ENCODE measurements at places on chromosomes 12 and 14.

- no peak for DNase-seq
These were observed 152.1 kb downstream of the METTL25 start for GRCh38 chr12:82510386-82510785.

DNA sequence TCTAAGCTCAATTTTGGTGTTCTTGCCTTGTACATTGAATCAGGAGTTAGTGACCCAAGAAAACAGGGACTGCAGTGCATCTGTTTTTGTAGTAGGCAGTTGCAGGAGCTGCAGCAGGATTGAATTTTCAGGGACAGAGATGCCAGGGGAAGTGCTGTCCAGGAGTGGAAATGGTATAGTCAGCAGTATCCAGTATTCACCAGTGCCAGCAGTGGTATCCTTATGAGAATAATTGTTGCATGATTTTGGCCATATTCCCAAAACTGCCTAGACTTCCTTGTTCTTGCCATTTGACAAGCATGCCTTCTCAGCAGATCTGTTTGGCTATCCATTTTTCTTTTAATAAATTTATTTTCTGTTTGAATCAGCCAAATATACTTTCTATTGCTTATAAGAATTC, 18.6 kb upstream of the ABCD2 start:
- DNase-seq = no peak

DNA sequence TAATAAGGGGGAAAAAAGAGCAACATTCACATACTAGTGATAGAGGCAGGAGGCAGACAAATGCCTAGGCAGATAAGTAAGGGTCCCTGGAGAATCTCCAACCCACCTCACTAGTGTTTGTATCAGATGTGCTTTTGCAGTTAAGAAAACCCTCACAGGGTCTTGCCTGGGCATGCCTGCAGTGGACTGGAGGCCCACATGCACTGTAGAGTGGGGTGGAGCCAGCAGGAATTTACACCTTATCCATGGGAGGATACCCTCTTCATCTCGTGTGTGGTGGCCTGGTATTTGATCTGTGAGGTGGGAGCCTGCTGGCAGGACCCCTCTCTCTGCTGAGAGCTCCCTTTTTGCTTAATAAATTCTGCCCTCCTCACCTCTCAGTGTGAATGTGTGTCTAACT, 238.0 kb upstream of the SLC16A7 start:
- no peak for DNase-seq

GRCh38 chr14:96442355-96442754, 50.4 kb downstream of the AK7 start:
- no peak for DNase-seq

GRCh38 chr14:68111097-68111852, 291.7 kb downstream of the RAD51B start:
- no peak for DNase-seq

GRCh38 chr12:64105026-64105425, 117.1 kb downstream of the KICS2 start:
- DNase-seq = no peak

GRCh38 chr12:31590642-31591379, at the start of gene DENND5B:
TSS of gene DENND5B (minus strand) at chr12:31591136. CDS start at chr12:31590832, 304 bp downstream.
- no peak for DNase-seq

- no peak for DNase-seq
These were observed 8.3 kb downstream of the PXN start for GRCh38 chr12:120257041-120257821.

- no peak for DNase-seq
These were observed 32.8 kb downstream of the NOC4L start for GRCh38 chr12:132176920-132177551.

GRCh38 chr12:13230500-13230899, 34.0 kb downstream of the EMP1 start:
- DNase-seq = no peak

GRCh38 chr14:95125915-95126314, 31.4 kb downstream of the DICER1 start:
- no peak for DNase-seq

- no peak for DNase-seq
These were observed 70.8 kb downstream of the NCOR2 start for GRCh38 chr12:124496584-124496983.

DNA sequence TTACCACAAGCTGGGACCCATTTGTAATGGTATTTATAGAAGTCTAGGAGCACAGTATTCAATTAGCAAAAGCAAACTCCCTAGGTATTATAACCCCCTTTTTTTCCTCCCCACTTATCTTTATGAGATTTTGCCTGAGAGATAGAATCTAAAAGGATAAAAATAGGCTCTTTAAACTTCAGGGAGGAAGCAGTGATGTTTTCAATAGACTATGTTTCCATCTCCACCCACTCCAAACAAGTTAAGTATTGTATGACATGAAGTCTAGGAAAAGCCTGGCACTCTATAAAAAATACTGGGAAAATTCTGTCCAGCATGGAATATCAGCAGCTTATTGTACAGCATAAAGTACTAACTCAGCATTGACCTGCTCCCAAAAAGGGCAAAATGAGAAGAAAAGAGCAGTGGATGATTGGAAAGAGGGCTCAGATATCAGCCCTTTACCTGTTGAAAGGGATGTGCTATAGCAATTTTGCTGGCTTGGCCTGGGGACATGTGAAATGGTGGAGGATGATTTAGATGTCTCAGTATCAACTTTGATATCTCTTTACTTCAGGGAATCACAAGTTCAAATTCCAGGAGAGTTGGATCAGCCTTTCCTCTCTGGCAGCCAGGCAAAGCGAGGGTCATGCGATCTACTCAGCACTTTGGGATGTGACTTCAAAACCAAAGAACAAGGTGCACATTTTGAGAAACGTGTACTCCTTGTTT, 72.4 kb downstream of the IGF1 start:
- no peak for DNase-seq

GRCh38 chr12:38543151-38543550, 226.6 kb downstream of the ALG10B start:
- no peak for DNase-seq

GRCh38 chr12:67630373-67631088, 18.0 kb upstream of the DYRK2 start:
- DNase-seq = peak; percentile 21
